ENCODE measurements at places on chromosomes 11 and 22.
A peak's percentile ranks its signal among the peaks of the same experiment; 100 is the strongest.

GRCh38 chr11:119339589-119340334, 921 bp downstream of the C1QTNF5 start:
- DNase-seq, result peak; percentile 79

DNA sequence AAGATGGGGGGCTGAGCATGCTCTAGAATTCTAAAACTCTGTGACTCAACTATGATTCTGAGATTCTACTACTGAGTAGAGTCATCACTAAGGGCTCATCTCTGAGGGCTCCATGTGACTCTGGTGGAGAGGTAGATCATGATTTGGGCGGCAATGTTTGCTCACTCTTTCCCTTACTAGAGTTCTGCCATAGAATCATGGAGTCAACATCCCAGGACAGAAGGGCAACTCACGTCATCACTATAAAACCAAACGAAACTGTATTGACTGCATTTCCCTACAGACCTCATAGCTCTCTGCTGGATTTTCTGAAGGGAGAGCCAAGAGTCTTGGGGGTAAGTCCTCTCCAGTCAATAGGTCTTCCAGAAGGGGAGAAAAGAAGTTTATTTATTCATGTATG, at the start of gene MS4A14:
MS4A14 (plus strand) TSS at position 78 of the 400 bp plus-strand sequence; CDS start at position 198, 120 bp downstream.
- DNase-seq, result no peak

DNA sequence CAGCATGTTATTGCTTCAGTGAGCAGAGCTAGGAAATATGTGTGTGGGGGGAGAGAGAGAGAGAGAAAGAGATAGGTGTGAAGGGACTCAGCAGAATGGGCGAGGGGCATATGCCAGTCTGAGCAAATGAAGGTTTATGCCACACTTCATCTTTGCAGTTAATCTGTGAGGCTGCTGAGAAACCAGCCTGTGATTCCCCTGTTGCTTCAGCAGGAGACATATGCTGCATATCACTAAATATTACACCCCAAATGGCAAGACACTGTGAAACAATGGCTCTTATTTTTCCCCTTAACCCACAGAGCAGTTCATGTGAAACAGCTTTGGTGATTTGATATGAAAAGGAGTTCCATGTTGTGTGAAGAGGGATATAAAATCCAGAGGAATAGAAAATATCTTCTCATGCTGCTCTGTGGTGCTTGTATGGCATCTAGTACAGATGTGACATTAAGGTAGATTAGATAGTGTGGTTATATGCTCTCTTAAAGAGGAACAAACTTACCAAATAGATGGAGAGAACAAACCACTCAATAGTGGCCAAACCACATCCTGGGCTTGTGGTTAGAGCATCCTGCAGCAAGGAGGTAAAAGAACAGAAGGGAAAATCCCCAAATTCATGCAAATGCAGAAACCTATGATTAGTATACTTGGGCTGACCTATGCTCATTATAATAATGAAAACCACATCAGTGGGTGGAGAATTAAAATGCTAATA, 864.2 kb downstream of the FAM181B start:
- no peak for DNase-seq

- DNase-seq, result no peak
These were observed 304.5 kb downstream of the JRKL start for GRCh38 chr11:96694338-96694737.

DNA sequence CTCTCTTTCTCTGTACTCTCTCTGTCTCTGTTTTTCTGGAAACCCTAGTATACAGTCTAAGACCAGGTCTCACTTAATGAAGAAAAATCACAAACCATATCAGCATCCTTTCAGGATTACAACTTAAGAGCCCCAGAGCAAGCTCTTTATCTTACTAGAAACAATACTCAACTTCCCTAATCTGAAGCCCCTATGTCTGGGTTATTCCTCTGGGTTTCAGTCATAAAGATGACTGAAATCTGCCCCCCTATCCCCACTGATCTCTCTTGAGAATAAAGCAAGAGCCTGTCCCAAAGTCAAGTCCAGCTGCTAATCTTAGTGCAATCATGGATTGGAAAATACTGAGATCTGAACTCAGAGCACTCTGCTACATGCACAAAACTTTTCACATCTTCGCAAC, 53.9 kb upstream of the PICALM start:
- no peak for DNase-seq

- DNase-seq, result no peak
These were observed 91.5 kb downstream of the GRIK4 start for GRCh38 chr11:120603071-120603470.

GRCh38 chr11:33670250-33671011, 30.2 kb downstream of the C11orf91 start:
- no peak for DNase-seq

GRCh38 chr11:10418950-10419310, 36.1 kb upstream of the AMPD3 start:
- no peak for DNase-seq

GRCh38 chr11:48001438-48002021, 21.2 kb downstream of the PTPRJ start:
- no peak for DNase-seq

GRCh38 chr11:72736452-72737069, 15.6 kb downstream of the ARAP1 start:
- DNase-seq, result no peak

DNA sequence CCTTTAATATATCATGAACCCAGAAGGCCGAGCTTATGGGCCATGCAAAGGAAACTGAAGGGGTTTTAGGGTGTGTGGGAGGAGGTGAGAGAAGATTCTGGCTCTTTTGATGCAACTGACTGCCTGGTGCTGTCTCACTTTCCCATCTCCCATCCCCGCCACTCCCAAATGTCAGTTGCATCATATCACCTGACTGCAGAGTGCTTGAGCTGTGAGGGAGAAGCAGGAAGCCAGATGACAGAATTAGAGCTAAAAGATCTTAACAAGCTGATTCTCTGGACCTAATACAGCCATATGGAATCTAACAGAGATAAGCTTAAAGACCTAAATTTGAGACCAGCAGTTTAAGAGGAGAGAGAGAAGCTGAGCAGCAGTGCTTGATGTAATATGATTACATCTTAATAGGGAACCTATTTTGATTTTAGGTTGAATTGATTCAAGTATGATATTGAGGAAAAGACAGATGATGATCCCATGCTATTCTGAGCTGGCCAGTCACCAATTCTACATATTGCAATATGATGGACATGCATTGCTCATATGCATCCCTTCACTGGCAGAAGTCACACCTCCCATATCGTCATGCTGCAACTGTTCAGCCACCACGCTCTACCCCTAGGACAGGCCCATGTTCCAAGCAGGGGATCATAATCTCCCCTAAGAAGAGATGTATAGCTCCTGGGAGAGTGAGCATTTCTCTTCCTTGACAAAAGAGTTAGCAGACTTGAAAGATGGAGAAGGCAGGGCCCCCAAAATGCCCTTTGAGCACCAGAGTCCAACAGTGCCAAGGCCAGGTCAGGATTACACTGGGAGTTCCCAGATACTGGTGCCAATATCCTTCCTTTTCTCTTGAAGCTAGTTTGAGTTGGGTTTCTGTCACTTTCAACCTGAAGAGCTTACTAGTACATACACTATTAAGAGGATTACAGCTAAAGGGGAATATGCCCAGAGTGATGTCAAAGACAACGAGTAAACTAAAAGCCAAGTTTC, 44.9 kb downstream of the PLEKHA7 start:
- DNase-seq, result no peak

GRCh38 chr11:131670876-131671275, 300.5 kb downstream of the NTM start:
- no peak for DNase-seq

DNA sequence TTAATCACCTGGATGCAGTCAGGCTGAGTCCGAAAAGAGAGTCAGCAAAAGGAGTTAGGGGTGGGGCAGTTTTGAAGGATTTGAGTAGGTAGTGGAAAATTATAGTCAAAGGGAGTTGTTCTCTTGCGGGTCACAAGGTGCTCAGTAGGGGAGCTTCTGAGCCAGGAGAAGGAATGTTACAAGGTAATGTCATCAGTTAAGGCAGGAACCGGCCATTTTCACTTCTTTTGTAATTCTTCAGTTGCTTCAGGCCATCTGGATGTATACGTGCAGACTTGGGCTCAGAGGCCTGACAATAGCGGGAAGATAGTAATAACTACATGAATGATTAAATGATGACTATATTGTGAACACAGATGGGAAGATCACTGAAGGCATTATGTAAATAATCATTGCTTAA, 6.2 kb downstream of the SC5D start:
- no peak for DNase-seq

DNA sequence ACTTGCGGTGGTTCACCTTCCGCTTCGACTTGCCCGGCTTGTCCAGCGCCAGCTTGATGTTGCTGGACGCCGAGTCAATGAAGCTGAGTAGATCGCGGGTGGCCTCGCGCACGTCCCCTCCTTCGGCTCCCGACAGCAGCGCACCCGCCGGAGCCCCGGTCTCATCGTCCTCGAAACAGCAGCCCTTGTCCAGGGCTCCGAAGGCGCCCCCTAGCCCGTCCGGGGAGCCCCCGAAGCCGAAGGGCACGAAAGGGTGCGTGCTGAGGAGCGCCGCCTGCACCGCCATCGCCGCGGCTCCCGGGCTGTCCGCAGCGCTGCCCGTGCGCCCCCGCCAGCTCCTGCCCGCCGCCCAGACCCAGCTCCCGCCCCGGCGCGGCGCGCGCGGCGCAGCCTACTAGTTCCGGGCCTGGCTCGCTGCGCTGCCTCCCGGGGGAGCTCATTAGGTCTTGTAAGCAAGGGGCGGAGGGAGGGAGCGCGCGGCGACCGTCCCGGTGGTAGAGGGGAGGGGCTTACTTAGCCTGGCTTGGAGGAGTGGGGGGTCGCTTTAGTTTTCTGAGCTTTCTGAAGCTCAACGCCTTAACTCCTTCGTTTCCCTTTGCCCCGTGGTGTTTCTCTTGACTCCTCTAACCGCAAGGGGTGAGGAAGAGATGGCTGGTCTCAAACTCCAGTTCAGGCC, at the start of gene FAM181B:
FAM181B (minus strand) TSS at position 421 of the 676 bp plus-strand sequence; CDS start at position 286, 135 bp downstream.
- peak; percentile 79 for DNase-seq

GRCh38 chr11:93740031-93740729, 1.1 kb downstream of the TAF1D start:
- DNase-seq, result no peak

DNA sequence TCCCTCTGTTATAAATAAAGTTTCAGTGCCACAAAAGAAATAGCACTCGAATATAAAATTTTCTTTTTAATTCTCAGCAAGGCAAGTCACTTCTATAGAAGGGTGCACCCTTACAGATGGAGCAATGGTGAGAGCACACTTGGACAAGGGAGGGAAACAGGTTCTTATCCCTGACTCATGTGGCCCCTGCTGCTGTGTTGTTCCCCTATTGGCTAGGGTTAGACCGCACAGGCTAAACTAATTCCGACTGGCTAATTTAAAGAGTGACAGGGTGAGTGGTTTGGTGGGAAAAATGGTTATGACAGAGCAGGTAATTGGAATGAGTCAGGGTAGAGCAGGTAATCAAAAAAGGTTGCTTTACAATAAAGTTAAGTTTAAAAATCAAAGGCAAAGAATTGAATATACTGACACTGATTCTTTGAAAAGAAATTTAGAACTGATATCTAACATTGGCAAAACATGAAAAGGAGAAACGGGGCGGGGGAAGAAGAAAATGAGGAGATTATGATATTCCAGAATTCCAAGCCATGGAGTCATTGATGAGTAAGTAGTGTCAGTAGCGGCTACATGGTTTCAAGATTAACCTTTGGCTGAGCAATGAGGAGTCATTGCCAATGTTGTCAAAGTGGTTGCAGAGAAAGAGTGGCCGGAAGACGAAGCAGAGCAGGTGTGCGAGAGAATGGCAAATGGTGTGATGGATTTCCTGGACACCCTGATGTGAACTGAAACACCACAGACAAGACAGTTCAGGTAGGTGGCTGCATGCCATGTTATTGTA, 48.4 kb upstream of the MRGPRX1 start:
- DNase-seq, result no peak

GRCh38 chr11:117713538-117713991, 83.5 kb downstream of the DSCAML1 start:
- no peak for DNase-seq

- DNase-seq, result no peak
These were observed 26.0 kb downstream of the IL10RA start for GRCh38 chr11:118012083-118012669.

DNA sequence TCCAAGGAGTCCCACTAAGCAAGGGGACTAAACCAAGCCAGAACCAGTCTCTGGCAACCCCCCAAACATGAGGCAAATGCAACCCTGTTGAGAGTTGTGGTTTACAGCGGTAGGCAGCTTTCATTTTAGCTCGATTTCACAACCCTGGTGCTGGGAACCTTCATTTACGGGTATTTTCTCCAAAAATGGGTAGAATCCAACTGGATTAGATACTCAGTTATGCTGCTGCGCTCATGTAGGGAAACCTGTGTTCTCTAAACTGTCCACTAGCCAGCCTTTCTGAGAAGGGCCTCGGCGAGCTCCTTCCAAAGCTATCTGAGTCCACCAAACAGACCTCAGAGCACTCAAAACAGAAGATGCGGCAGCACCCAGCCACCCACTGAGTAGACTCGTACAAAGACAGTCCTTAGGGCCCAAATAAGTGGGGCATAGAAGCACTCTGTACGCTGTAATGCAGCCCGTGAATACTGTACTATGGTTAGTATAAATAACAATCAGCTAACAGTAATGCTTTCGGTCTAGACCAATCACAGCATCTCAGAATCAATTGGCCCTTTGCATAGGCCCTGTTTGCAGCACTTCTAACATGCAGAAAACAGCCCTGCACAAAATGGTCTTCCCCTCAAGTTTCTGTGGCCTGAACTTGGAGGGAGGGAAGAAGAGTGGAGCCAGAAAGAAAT, 104.7 kb downstream of the ETS1 start:
- DNase-seq, result no peak

DNA sequence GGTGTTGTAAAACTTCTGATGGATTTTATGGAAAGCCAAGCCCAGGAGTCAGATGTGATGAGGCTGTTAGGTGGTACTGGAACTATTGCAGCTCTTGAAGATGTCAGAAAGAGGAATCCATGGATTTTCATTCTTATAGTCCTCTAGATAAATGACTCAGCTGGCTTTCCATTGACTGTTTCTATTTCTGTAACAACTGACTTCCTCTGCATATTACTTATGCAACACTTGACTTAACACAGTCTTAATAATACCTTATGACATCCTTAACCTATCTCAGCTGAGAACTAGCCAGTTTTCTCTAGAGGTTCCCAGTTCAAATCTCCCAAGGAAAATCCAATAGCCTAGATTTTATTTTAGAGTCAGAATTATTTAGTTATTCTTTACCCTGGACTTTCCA, 263.8 kb downstream of the LUZP2 start:
- no peak for DNase-seq

DNA sequence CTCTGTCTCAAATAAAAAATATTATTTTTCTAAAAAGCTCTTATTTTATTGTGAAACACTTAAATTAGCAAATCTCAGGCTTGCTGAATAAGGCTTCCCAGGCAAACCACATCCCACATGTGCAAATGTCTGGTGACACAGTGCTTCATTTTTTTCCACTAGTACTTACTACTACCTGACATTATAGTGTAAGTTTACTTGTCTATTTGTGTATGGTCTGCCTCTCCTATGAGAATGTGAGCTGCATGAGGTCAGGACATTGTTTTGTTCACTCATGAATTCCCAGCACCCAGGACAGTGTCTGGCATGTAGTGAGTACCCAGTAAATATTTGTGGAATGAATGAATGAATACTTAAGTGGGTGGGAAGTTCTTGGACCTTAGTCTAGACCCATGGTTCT, 103.1 kb downstream of the PTPRJ start:
- DNase-seq, result no peak

All from midbrain (tissue), 1 donor.